ENCODE measurements at places on chromosomes 3 and 15.

DNA sequence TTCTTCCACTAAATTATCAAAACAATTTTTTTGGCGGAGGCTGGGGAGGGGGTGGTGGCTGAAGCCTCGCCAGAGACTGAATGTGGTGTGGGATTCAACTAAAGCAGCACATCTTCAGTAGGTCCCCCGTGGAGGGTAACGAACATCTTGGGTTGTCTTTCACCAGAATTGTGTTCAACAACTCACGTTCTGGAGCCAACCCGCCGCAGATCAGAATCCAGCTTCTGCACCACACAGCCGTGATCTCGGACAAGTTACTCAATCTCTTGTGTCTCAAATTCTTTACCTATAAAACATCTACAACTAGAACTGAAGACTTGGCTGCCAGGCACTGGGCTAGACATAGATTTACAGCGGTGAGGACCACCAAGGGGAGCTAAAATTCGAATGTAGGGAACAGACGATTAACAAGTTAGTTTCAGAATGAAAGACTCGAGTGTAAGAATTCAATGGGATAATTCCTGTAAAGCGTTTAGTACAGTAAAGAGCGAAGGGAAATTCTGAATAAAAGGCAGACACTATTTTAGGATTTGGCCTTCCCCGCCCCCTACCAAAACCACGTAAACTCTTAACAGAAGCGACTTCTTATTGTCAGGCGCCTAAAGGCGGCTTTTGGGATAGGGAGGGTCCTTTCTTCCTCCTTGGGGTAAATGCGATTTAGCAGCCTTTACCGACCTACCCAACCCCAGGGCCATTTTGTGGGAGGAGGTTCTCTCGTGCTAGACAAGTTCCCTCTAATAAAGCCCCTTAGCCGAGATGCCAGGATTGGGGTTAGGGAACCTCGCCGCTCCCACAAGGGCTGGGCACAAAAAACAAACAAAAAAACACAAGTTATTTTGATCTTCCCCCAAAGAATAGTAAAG lies 697 bp upstream of the RAB5A start:
- DNase-seq, result no peak

DNA sequence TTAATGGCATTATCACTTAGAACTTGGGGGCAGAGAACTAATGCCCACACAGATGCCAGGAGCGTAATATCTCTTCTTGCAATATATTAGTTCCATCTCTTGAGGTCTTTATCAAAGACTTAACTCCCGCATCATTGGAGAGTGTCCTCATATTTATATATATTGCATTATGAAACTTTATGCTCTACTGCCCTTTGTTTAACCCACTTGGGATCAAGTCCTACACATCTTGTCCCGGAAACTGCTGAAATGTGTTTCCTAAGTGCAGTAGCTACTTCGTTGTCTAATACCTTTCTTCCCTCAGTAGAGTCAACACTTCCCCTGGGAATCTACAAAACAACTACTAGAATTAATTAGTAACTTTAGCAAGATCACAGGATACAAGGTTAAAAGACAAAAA lies 1029.2 kb downstream of the OTOL1 start:
- DNase-seq, result peak; percentile 4

GRCh38 chr3:138284957-138285477 lies 44.6 kb downstream of the NME9 start:
- DNase-seq, result no peak

DNA sequence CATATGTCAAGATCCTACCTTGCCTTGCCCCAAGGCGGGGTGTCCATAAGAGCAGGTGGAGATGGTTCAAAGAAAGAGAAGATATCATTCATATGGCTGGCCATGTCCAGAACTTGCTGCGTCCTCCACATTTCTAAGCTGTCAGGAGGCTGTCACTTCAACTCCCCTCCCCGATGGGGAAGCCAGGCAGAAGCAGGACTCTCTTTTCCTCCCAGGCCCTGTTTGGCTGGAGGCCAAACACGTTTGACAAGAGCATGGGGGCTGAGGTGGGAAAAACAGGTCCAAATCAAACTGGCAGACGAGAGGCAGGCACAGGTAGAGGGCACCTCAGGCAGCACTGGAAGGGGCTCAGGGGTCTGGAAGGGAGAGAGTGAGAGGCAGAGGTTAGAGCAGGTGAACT lies 37.7 kb downstream of the MESD start:
- no peak for DNase-seq

DNA sequence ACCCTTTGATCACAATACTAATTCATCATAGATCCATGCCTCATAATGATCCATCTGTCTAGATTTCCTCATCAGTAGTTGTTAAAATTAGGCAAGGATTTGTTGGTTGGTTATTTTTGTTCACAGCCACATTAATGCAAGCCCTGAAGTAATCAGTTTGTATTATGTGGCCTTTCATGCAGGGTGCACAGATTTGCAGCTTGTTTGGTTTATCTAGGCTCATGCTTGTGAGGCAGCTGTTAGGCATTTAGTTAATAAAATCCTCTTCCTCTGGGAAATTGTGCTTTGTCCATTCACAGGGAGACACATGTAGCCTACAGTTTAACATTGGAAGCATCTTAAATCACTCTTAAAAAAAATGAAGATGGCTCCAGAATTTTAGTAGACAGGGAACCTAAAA lies 162.8 kb upstream of the ZNF385D start:
- peak; percentile 54 for DNase-seq

DNA sequence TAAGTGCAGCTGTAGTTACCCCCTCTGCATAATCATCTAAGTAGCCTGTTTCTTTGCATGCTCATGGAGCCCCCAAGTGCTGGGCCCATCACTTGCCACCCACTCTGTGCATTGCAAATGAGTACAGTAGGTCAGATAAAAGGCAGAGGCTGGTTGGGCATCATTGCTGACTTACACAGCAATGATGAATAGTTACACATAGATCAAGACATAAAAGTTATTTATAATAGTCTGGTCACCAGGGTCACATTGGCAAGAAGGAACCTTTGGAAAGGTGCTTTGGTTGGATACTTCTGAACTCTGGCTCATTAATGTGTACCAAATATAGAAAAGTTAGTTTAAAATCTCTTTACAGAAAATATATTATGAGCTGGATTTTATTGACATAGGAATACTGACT lies 111.6 kb downstream of the MITF start:
- no peak for DNase-seq
